Breast epithelium (tissue), 4 donors: ENCODE measurements at places on chromosomes 7 and 10. TPM values are rescaled to one million over a fixed set of nuclear protein-coding genes. Genes with fewer than 3 reads are reported as not detected.

DNA sequence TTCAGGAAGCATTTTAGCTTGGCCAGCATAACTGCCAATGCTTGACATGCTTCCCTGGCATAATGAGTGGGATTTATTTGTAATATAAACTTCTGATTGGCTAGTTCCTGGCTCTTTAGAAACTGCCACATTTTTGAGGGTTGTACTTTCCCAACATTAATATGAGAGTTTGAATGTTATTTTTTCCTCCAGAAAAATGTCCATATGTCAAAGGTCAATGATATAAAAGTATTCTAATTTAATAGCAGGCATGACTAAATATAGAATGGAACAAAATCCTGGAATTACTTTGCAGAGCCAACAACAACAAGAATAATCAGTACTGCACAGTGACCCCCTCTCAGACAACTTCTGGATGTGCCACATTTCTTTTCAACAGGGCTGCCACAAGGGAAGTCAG, 352.6 kb downstream of the PRPF18 start:
- no peaks in the 10 kb centered on the region for H3K4me1 ChIP-seq
- H3K27ac ChIP-seq, result no peak overlapping the region
- H3K4me3 ChIP-seq, result no peak overlapping the region
- DNase-seq, result no peak

DNA sequence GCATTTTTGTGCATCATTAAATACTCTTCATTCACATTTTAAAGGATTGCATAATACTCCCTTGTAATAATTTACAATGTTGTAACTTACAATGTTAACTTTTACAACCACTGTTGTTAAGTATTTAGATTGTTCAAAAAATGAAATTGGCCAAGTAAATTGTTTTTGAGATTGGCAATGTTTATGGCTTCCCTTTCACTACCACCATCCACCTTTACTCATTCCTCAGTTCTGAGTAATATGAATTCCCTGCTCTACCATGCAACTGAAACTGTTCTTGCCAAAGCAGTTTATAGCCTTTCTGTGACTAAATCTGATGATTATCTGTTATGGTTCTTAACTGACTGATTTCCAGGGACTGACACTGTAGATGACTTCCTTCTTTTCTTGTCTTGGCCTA, 80.5 kb upstream of the TMEM106B start:
- H3K4me1 ChIP-seq, result no peaks in the 10 kb centered on the region
- H3K4me3 ChIP-seq, result no peak overlapping the region
- no peaks in the 10 kb centered on the region for H3K27me3 ChIP-seq
- no peaks in the 10 kb centered on the region for H3K36me3 ChIP-seq
- H3K27ac ChIP-seq, result no peak overlapping the region
- no peak for DNase-seq

ADGRA1 gene
- total RNA-seq, result not detected

DNA sequence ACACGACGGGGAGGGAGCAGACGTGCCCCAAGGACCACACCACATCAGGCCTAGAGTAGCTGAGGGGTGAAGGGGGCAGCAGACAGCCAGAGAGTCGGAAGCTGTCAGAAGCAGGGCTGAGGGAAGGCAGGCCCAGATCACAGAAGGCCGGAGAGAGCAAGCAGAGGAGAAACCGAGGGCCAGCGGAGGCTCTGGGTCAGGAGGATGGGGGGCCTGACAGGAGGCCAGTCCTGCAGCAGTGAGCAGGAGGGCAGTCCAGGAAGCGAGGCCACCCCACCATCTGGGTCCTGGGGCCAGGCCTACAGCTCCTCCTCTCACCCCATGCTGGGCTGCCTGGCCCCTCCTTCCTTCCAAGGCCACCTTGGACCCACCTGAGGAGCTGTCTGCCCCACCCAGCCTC, 20.3 kb downstream of the SLIT1 start:
- no peaks in the 10 kb centered on the region for H3K36me3 ChIP-seq
- H3K27ac ChIP-seq, result no peak overlapping the region

CALML5 gene
- not detected for total RNA-seq

- DNase-seq, result no peak
- H3K36me3 ChIP-seq, result no peaks in the 10 kb centered on the region
- H3K27me3 ChIP-seq, result no peaks in the 10 kb centered on the region
- H3K4me1 ChIP-seq, result no peaks in the 10 kb centered on the region
These were observed 32.1 kb upstream of the NANOS1 start for GRCh38 chr10:118997379-118997778.

DNA sequence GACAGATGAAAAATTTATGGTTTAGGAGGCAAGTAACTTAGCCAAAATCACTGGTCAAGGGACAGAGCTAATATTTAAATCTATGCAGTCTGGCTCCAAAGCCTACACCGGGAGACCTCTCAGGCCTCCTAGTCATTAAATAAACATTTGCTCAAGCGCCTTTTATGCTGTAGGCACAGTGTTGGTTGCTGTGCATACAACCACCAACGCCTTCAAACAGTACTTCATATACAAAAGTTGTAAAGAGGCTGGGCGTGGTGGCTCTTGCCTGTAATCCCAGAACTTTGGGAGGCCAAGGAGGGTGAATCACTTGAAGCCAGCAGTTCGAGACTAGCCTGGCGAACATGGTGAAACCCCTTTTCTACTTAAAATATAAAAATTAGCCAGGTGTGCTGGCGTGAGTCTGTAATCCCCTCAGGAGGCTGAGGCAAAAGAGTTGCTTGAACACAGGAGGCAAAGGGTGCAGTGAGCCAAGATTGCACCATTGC, 159.8 kb downstream of the MAGI2 start:
- no peak overlapping the region for H3K27ac ChIP-seq
- H3K4me1 ChIP-seq, result no peaks in the 10 kb centered on the region
- peak; percentile 50 for DNase-seq
- H3K4me3 ChIP-seq, result no peak overlapping the region
- H3K36me3 ChIP-seq, result no peaks in the 10 kb centered on the region
